ENCODE measurements at places on chromosomes 5 and 9. TPM values are rescaled to one million over a fixed set of nuclear protein-coding genes. Genes with fewer than 3 reads are reported as not detected.

Gene SLC22A4
- 1.9 TPM for total RNA-seq

GRCh38 chr5:173796721-173797495 is 91.2 kb upstream of the CPEB4 start:
- no peak for DNase-seq

Gene TNC
- total RNA-seq, result not detected

- no peak for DNase-seq
Measured at GRCh38 chr9:129549139-129549538, 71.8 kb downstream of the C9orf50 start.

Gene INSYN2B
- not detected for total RNA-seq

Measured in activated naive CD4-positive, alpha-beta T cell treated with anti-CD3 and anti-CD28 coated beads, Interleukin-2, amount 50 U/mL, for 72 hours (primary cell).